ENCODE measurements at places on chromosomes 13 and 19. TPM values are rescaled to one million over a fixed set of nuclear protein-coding genes. Genes with fewer than 3 reads are reported as not detected.

- H3K27me3 ChIP-seq, result no peaks in the 10 kb centered on the region
- H3K27ac ChIP-seq, result no peak overlapping the region
- no peak overlapping the region for H3K4me3 ChIP-seq
- H3K36me3 ChIP-seq, result no peaks in the 10 kb centered on the region
- DNase-seq, result no peak
Observed at GRCh38 chr13:37069597-37070103, 10.2 kb upstream of the SUPT20H start.

GRCh38 chr19:38617283-38617763 is 430 bp downstream of the MAP4K1 start:
- peak overlapping the region; percentile 99 for H3K27ac ChIP-seq
- H3K36me3 ChIP-seq, result peaks cover 43% of the 10 kb centered on the region
- peak overlapping the region; percentile 100 for H3K4me3 ChIP-seq
- no peaks in the 10 kb centered on the region for H3K27me3 ChIP-seq

FXYD1 gene
- total RNA-seq, result 2.4 TPM

GRCh38 chr13:21086929-21087328 is 25.5 kb upstream of the LATS2 start:
- no peaks in the 10 kb centered on the region for H3K4me1 ChIP-seq
- H3K27ac ChIP-seq, result no peak overlapping the region
- DNase-seq, result no peak
- H3K27me3 ChIP-seq, result no peaks in the 10 kb centered on the region

- H3K36me3 ChIP-seq, result no peaks in the 10 kb centered on the region
- H3K4me3 ChIP-seq, result no peak overlapping the region
- peaks cover 4% of the 10 kb centered on the region for H3K27me3 ChIP-seq
- no peak overlapping the region for H3K27ac ChIP-seq
Observed at GRCh38 chr19:6048793-6049405, 61.4 kb downstream of the RFX2 start.

- no peak overlapping the region for H3K4me3 ChIP-seq
- no peaks in the 10 kb centered on the region for H3K27me3 ChIP-seq
- H3K27ac ChIP-seq, result no peak overlapping the region
- peaks cover 75% of the 10 kb centered on the region for H3K4me1 ChIP-seq
- no peak for DNase-seq
Observed at GRCh38 chr19:6811906-6812305, 39.4 kb downstream of the VAV1 start.

DNA sequence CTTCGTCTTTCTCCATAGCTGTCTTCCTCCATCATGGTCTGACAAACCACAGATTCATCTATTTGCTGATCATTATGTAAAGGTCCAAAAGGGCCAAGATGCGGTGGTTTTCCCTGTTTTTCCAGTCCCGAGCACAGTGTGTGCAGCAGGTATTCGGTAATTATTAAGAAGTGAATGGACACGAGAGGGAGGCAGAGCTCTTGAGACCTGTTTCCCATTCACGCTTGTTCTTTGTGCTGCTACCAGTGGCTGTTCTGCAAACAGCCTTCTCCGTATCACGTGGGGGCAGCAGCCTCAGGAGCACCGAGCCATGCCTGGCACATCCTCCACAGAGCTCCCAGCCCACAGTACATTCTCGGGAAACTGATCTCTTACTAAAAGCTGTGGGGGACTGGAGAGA is 50.3 kb downstream of the CCDC70 start:
- H3K27ac ChIP-seq, result no peak overlapping the region
- no peak overlapping the region for H3K4me3 ChIP-seq
- no peak for DNase-seq
- peaks cover 23% of the 10 kb centered on the region for H3K4me1 ChIP-seq
- no peaks in the 10 kb centered on the region for H3K36me3 ChIP-seq

DNA sequence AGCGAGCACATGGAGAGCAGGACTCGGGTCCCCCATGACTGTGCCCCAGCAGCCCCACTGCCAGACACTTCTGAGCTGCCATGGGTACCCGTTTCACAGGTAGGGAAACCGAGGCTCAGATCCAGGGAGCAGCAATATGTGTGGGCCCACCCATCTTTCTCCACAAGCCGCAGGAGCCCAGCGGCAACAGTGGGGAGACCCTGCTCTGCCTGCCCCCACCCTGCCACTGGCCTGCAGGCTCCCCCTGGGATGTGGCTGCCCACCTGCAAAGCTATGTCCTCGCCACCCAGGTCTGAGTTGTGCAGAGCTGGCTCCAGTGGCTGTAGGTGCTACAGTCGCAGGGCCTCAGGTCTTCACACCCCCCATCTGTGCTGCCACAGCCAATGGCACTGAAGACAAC is 50.6 kb upstream of the C1QTNF9B start:
- no peak for DNase-seq
- no peak overlapping the region for H3K27ac ChIP-seq
- H3K36me3 ChIP-seq, result no peaks in the 10 kb centered on the region
- H3K4me1 ChIP-seq, result no peaks in the 10 kb centered on the region
- H3K27me3 ChIP-seq, result peaks cover 6% of the 10 kb centered on the region

- no peaks in the 10 kb centered on the region for H3K36me3 ChIP-seq
- no peak overlapping the region for H3K27ac ChIP-seq
- no peak overlapping the region for H3K4me3 ChIP-seq
- DNase-seq, result no peak
- peaks cover 3% of the 10 kb centered on the region for H3K27me3 ChIP-seq
- H3K4me1 ChIP-seq, result peaks cover 20% of the 10 kb centered on the region
Observed at GRCh38 chr13:27177852-27178251, 6.2 kb upstream of the USP12 start.

TNFSF13B gene
- 2.3 TPM for total RNA-seq

GRCh38 chr19:6958791-6959190 is 62.4 kb downstream of the MBD3L2B start:
- H3K27me3 ChIP-seq, result no peaks in the 10 kb centered on the region
- peaks cover 2% of the 10 kb centered on the region for H3K4me1 ChIP-seq
- no peak overlapping the region for H3K4me3 ChIP-seq
- DNase-seq, result no peak

DNA sequence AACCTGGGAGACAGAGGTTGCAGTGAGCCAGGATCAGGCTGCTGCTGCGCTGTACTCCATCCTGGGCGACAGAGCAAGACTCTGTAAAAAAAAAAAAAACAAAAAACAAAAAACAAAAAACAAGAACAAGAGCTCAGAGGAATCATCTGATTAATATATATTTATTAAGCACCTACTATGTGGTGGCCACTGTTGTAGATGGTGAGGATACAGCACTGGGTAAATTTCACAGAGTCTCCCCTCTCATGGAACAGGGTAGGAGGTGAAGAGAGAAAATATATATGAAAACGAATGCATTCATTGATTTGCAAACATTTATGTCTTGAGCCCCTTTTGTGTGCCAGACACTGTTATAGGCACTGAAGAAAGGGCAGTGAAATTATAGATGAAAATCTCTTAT is 5.9 kb upstream of the SERTAD1 start:
- H3K4me3 ChIP-seq, result no peak overlapping the region
- no peaks in the 10 kb centered on the region for H3K36me3 ChIP-seq
- peaks cover 15% of the 10 kb centered on the region for H3K4me1 ChIP-seq
- no peaks in the 10 kb centered on the region for H3K27me3 ChIP-seq

GRCh38 chr13:72504131-72504841 is 223.1 kb downstream of the MZT1 start:
- no peaks in the 10 kb centered on the region for H3K36me3 ChIP-seq
- no peak overlapping the region for H3K4me3 ChIP-seq
- H3K27ac ChIP-seq, result no peak overlapping the region
- DNase-seq, result no peak
- no peaks in the 10 kb centered on the region for H3K4me1 ChIP-seq

CYP4F2 gene
- not detected for total RNA-seq

- H3K27me3 ChIP-seq, result no peaks in the 10 kb centered on the region
- H3K36me3 ChIP-seq, result no peaks in the 10 kb centered on the region
- no peak overlapping the region for H3K4me3 ChIP-seq
- no peak for DNase-seq
- peaks cover 10% of the 10 kb centered on the region for H3K4me1 ChIP-seq
- H3K27ac ChIP-seq, result no peak overlapping the region
Observed at GRCh38 chr19:35049456-35049855, 7.9 kb downstream of the HPN start.

NLRP11 gene
- 0.05 TPM for total RNA-seq

- no peak overlapping the region for H3K4me3 ChIP-seq
- H3K27ac ChIP-seq, result no peak overlapping the region
- no peaks in the 10 kb centered on the region for H3K36me3 ChIP-seq
- H3K27me3 ChIP-seq, result no peaks in the 10 kb centered on the region
Observed at GRCh38 chr13:29073755-29074154, 253.6 kb downstream of the MTUS2 start.

CCL25 gene
- 0.26 TPM for total RNA-seq

ZFP28 gene
- total RNA-seq, result 3.1 TPM

PVR gene
- total RNA-seq, result 10.9 TPM

HSH2D gene
- total RNA-seq, result 31.2 TPM

GRCh38 chr13:45796426-45797235 is 54.9 kb downstream of the SIAH3 start:
- H3K4me1 ChIP-seq, result peaks cover 29% of the 10 kb centered on the region
- H3K4me3 ChIP-seq, result no peak overlapping the region
- no peak overlapping the region for H3K27ac ChIP-seq
- no peak for DNase-seq
- no peaks in the 10 kb centered on the region for H3K36me3 ChIP-seq

NPHS1 gene
- total RNA-seq, result not detected

DNA sequence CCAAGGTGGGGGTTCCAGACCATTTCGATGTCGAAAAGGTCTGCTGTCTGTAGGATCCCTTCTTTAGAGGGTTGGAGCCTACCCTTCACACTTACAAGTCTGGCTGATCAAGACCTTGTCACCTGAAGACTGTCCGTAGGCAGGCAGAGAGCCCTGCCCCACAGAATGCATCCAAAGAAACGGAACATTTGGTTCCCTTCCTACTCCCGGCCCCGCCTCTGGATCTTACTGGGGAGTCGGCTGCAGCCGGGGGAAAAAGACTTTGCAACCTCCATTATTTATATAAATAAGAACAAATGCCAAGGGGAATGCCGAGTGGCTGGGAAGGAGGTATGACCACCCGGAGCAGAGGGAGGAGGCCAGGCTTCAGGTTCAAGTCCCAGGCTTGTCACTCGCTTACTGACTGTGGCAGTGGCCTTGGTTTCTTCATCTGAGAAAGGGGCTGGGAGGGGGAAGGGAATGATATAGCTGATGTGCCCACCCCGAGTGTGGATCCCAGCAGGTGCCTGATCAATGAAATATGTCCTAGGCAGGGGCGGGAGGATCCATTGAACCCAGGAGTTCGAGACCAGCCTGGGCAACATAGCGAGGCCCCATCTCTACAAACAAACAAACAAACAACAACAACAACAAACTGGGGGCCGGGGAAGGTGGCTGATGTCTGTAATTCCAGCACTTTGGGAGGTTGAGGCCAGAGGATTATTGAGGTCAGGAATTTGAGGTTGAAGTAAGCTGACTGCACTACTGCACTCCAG is 48.7 kb downstream of the RFX2 start:
- no peak for DNase-seq
- H3K36me3 ChIP-seq, result no peaks in the 10 kb centered on the region
- H3K27me3 ChIP-seq, result peaks cover 5% of the 10 kb centered on the region
- H3K27ac ChIP-seq, result peak overlapping the region; percentile 56
- peaks cover 60% of the 10 kb centered on the region for H3K4me1 ChIP-seq

CFAP97D2 gene
- not detected for total RNA-seq

DNA sequence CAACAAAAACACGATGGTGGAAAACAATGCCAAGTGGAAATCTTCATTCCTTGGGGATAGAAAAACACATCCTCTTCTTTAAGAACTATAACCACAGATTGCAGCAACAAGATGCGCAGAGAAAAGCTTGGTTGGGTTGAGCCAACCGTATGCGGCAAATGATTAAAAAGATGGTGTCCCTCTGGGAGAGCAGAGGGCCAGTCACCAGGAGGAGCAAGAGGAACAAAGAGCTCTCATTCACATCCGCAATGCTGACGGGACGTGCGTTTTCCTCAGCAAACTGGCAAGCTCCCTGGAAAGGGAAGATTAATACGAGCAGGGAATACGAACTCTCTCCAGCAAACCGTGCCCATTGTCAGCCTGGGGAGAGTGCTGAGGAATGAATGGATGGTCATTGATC is 141.6 kb downstream of the KATNAL1 start:
- H3K4me1 ChIP-seq, result peaks cover 17% of the 10 kb centered on the region
- no peak for DNase-seq
- H3K27ac ChIP-seq, result no peak overlapping the region
- H3K4me3 ChIP-seq, result no peak overlapping the region

GRCh38 chr19:45047188-45047797 is 8.4 kb downstream of the CLASRP start:
- H3K4me1 ChIP-seq, result peaks cover 37% of the 10 kb centered on the region
- H3K27ac ChIP-seq, result peak overlapping the region; percentile 78
- H3K4me3 ChIP-seq, result no peak overlapping the region
- H3K36me3 ChIP-seq, result peaks cover 41% of the 10 kb centered on the region
- DNase-seq, result no peak

RYR1 gene
- total RNA-seq, result 2.0 TPM

DNA sequence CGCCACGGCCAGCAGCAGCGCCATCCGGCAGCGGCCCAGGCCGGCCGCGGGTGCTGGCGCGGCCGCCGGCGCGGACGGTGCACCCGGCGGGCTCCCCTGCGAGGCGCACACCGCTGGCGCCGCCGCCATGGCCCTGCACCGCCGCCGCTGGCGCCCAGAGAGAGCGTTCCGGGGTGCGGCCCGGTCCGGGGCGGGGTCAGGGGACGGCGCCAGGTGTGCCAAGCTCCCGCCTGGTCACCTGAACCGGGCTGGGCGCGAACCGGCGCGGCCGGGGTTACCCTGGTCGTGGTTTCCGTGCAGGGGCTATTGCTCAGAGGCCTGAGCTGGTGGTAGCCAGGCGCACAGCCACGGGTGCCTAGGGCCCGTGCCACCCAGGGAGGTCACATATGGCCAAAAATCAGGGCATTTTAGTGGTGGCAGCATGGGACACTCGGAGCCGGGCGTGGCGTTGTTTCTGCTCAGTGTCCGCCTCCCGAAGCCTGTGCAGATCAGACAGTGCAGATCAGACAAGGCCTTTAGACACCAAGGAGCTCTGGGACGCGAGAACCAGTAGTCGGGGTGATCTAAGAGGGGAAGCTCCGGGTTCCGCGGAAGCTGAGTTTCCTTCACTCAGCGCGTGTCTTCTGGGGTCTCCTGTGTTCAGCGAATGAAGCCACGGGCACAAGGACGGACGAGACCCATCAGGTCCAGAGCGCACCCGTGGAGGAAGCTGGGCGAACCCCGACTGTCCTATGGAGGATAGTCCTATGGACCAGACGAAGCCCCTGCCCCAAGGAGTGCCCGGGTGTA is at the start of gene TMEM238:
TMEM238 (minus strand) TSS at position 162 of the 789 bp plus-strand sequence; CDS start at position 129, 33 bp downstream.
- H3K4me1 ChIP-seq, result peaks cover 42% of the 10 kb centered on the region
- H3K27me3 ChIP-seq, result no peaks in the 10 kb centered on the region
- H3K36me3 ChIP-seq, result peaks cover 51% of the 10 kb centered on the region
- peak within 1 kb of the TSS; percentile 98 for H3K27ac ChIP-seq
- DNase-seq, result peak; percentile 67

- DNase-seq, result peak; percentile 42
- H3K27me3 ChIP-seq, result no peaks in the 10 kb centered on the region
- H3K36me3 ChIP-seq, result peaks cover 52% of the 10 kb centered on the region
- no peak overlapping the region for H3K27ac ChIP-seq
Observed at GRCh38 chr19:15252398-15253018, 20.3 kb upstream of the EPHX3 start.

GRCh38 chr19:32858559-32858958 is 11.0 kb downstream of the SLC7A9 start:
- no peak overlapping the region for H3K4me3 ChIP-seq
